ENCODE measurements at places on chromosomes 12 and 14. TPM values are rescaled to one million over a fixed set of nuclear protein-coding genes. Genes with fewer than 3 reads are reported as not detected.

DNA sequence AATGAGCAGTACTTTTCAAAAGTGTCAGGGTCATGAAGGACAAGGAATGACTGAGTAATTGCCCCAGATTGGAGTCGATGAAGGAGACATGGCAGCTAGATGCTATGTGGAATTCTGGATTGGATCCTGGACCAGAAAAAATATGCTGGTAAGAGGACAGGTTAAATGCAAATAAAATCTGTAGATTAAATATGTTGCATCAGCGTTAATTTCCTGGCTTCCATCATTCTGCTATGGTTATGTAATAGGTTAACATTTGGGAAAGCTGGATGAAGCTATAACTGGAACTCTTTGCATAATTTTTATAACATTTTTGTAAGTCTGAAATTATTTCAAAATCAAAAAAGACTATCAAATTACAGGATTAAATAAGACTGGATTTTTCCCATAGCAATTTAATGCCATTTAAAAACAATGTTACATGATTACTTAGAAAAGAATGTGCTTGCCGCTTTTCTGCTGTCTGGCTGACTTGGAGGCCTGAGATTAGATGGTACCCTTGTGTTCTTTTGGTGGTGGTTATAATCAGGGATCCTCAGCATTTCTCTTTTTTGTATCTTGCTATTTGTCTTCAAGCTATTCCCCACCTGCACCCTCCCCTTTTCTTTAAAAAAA is 65.1 kb downstream of the FBXW8 start:
- peaks cover 22% of the 10 kb centered on the region for H3K36me3 ChIP-seq
- H3K4me3 ChIP-seq: no peak overlapping the region

- no peaks in the 10 kb centered on the region for H3K36me3 ChIP-seq
- no peak overlapping the region for H3K27ac ChIP-seq
- H3K27me3 ChIP-seq: no peaks in the 10 kb centered on the region
These were observed 196.0 kb downstream of the GALC start for GRCh38 chr14:87797001-87797400.

DNA sequence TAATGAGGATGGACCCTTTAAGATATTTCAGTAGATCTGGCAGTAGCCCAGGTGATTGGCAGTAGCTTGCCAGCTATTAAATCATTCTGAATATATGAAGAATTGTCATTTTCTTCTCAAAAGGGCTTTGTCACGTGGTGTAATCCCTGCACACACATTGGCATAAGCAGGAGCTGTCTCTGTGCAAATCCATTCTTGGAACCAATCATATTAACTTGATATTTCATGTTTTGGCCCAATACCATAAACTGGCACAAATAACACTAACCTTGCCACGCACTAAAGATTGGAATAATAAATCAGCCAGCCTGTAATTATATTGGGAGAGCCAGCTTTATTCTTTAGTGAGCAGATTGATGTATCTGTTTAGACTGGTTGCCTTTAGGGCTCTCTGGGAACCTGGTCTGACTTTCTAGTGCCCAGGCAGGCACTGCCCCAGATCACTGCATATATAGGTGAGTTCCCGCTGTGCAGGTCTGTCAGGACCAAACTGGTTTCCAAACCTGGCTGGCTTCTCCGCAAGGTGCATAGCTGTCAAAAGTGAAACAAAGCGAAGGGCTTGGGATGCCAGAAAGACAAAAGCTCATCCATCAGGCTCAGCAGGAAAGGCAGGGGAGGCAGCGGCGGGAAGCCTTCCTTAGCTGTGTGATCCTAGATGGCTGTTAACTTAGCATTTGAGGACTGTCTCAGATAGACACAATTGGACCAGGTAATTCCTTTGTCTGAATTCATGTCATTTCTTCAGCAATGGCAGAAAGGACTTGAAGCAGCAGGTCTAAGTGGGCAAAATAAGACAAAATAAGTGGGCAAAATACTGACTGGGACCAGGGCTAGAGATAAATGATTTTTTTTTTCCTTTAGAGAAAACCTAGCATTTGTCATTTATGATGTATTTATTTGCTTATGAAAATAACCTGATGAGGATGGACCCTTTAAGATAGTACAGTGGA is 128.8 kb upstream of the DYRK2 start:
- no peak overlapping the region for H3K27ac ChIP-seq
- no peak for DNase-seq
- no peak overlapping the region for H3K4me3 ChIP-seq
- no peaks in the 10 kb centered on the region for H3K36me3 ChIP-seq
- H3K4me1 ChIP-seq: no peaks in the 10 kb centered on the region

DNA sequence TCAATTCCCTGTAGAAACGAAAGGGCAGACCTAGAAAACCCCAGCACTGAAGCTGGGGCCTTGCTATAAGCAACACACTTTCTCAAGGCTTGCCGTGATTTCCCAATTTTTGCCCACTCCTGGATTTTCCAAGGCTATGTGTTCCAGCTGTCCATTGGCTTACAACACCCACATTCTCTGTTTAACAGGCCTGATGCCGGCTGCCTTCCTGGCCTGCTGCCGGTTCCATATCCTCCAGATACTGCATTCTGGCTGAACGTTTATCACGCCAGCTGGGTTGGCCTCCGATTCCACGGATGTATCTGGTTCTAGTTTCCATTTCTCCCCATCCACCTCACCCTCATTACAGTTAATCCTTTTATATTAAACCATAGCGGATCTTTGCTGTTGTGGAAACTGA is 2.0 kb upstream of the PCNX1 start:
- no peak overlapping the region for H3K4me3 ChIP-seq
- no peaks in the 10 kb centered on the region for H3K36me3 ChIP-seq
- DNase-seq: no peak
- H3K4me1 ChIP-seq: peaks cover 38% of the 10 kb centered on the region
- H3K27me3 ChIP-seq: no peaks in the 10 kb centered on the region
- H3K27ac ChIP-seq: peak overlapping the region; percentile 94

- no peak overlapping the region for H3K4me3 ChIP-seq
- H3K27me3 ChIP-seq: no peaks in the 10 kb centered on the region
- no peak for DNase-seq
- peaks cover 29% of the 10 kb centered on the region for H3K36me3 ChIP-seq
- H3K4me1 ChIP-seq: no peaks in the 10 kb centered on the region
- no peak overlapping the region for H3K27ac ChIP-seq
These were observed 17.7 kb downstream of the DNAL1 start for GRCh38 chr14:73662487-73662943.

The ASB8 gene
- 40.9 TPM for total RNA-seq

The NPAS3 gene
- total RNA-seq: 0.95 TPM

The PRH1 gene
- 13.9 TPM for total RNA-seq

The PRH2 gene
- total RNA-seq: not detected

All from lower lobe of right lung (tissue), 2 donors.